ENCODE measurements at places on chromosomes 16 and 17.

DNA sequence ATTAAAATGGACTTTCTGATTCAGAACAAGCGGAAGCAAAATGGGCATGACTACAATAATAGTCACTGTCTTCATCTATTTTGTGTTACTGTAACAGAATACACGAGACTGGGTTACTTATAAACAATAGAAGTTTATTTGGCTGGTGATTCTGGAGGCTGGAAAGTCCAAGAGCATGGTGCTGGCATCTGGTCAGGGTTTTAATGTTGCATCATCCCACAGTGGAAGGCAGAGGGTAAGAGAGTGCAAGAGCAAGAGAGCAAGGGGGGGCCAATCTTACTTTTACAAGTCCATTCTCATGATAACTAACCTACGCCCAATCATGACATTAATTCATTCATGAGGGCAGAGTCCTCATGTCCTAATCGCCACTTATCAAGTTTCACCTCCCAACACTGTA lies 189.2 kb downstream of the TOX3 start:
- no peak overlapping the region for H3K27ac ChIP-seq
- no peaks in the 10 kb centered on the region for H3K4me1 ChIP-seq
- no peaks in the 10 kb centered on the region for H3K27me3 ChIP-seq
- no peak for DNase-seq
- no peak overlapping the region for H3K4me3 ChIP-seq

GRCh38 chr17:927611-928461 lies 51.7 kb downstream of the NXN start:
- H3K27ac ChIP-seq: peak overlapping the region; percentile 45
- no peaks in the 10 kb centered on the region for H3K27me3 ChIP-seq
- no peak overlapping the region for H3K4me3 ChIP-seq
- peak; percentile 70 for DNase-seq
- H3K36me3 ChIP-seq: no peaks in the 10 kb centered on the region

DNA sequence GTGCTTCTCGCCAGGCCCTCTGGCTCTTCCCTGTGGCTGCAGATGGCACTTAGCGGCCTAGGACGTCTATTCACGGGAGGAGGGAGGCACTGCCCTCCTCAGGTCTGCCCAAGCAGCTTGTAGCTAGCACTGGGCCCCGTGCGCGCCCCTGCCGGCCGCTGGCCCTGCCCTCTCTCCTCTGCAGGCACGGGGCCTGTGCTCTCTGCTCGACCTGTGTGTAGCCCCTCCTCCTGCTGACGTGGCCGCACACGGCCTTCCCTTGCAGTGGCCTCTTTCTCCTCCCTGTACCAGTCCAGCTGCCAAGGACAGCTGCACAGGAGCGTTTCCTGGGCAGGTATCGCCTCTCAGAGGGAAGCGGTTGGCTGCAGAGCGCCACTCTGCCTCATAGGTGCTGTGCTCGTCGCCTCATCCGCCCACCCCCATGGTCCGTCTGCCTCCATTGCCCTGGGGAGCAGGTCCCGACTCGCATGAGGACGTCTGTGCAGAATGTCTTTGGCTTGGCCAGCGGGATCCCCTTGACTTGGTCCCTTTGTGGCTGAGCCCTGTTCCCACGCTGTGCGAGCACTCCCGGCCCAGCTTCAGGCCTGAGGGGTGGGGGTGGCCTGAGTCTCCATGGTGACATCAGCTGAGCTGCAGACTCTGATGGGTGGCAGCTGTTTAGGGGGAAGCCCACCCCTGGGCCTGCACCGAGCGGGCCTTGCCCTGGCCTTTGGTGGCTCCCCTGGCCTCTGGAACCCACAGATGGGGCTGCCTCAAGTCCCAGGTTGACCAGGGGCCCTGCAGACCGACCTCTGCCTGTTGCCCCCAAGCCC lies 34.6 kb downstream of the TSC2 start:
- no peak for DNase-seq
- no peak overlapping the region for H3K27ac ChIP-seq
- no peak overlapping the region for H3K4me3 ChIP-seq
- H3K4me1 ChIP-seq: no peaks in the 10 kb centered on the region
- H3K36me3 ChIP-seq: no peaks in the 10 kb centered on the region

- H3K4me3 ChIP-seq: peak within 1 kb of the TSS; percentile 60
- H3K27ac ChIP-seq: no peak within 1 kb of the TSS
- DNase-seq: peak; percentile 40
Observed at GRCh38 chr17:7548585-7549400, at the start of gene TNFSF12. TSS of gene TNFSF12 (plus strand) at chr17:7549058. CDS start at chr17:7549154, 96 bp downstream.

GRCh38 chr16:27264151-27264550 lies 4.4 kb downstream of the NSMCE1 start:
- peaks cover 31% of the 10 kb centered on the region for H3K4me1 ChIP-seq
- DNase-seq: peak; percentile 50
- H3K4me3 ChIP-seq: no peak overlapping the region
